B cell (primary cell): ENCODE measurements at places on chromosomes 12 and 14. TPM values are rescaled to one million over a fixed set of nuclear protein-coding genes. Genes with fewer than 3 reads are reported as not detected.

CATSPERB gene
- total RNA-seq = 0.12 TPM in 1 of 2 replicates, not detected in the other

GRCh38 chr12:5094551-5094950 is 50.9 kb downstream of the KCNA5 start:
- no peak for DNase-seq

- no peak for DNase-seq
These were observed 98.3 kb downstream of the TTC7B start for GRCh38 chr14:90717916-90718315.

DNA sequence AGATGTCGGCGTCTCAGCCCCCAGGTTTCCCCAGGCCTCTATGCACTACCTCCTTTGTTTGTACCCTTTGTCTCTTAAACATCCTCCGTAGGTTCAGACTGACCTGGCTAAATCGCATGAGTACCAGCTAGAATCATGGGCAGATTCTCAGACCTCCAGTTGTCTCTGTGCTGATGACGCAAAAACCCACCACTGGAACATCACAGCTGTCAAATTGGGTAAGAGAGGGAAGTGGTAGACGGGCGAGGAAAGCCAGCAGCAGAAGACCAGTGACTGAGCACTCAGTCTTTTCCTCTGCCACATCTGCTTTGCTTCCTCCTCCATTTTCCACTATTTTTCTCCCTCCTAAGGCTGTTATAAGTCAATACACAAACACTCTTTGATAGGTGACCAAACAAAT is 29.7 kb downstream of the A2ML1 start:
- DNase-seq = no peak

C1R gene
- total RNA-seq = 1.2 and 2.0 TPM in 2 replicates

KLC1 gene
- 243 and 249 TPM in 2 replicates for total RNA-seq

OR4E2 gene
- total RNA-seq = not detected in 2 replicates

DNA sequence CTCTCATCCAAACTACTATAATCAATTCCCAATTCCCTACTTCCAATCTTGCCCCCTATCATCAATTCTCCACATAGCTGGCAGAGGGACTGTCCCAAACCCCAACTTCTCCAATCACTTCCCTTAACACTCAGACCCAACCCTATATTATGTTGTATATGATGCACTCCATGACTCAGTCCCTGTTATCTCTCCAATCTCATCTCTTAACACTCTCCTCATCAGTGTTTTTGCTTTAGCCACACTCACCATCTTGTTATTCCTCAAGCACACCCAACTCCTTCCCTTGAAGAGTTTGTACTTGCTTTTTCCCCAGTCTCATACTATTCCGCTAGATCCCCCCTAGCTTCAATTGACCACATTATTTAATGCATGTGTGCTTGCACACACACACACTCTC is 4.9 kb downstream of the RHOJ start:
- no peak for DNase-seq

RNASE11 gene
- total RNA-seq = not detected in 2 replicates

GRCh38 chr12:96049101-96049500 is 13.7 kb upstream of the LTA4H start:
- no peak for DNase-seq

DNA sequence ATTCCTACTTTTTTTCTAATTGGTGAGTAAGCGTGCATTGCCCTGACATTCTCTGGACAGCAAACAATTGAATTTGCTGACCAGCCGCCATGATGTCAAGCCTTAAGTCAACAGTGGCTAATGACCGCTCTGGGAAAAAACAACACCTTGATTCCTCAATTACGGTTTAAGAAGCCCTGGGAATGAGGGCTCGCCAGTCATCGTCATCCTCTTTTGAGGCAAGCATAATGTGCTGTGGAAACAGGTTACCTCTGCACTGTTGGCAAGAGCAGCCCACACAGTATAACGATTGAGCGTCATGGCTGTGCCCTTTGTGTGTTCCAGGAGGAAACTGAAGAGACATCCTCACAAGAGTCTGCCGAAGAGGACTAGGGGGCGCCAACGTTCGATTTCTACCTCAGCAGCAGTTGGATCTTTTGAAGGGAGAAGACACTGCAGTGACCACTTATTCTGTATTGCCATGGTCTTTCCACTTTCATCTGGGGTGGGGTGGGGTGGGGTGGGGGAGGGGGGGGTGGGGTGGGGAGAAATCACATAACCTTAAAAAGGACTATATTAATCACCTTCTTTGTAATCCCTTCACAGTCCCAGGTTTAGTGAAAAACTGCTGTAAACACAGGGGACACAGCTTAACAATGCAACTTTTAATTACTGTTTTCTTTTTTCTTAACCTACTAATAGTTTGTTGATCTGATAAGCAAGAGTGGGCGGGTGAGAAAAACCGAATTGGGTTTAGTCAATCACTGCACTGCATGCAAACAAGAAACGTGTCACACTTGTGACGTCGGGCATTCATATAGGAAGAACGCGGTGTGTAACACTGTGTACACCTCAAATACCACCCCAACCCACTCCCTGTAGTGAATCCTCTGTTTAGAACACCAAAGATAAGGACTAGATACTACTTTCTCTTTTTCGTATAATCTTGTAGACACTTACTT is 138.9 kb downstream of the HMGA2 start:
- no peak for DNase-seq

IL26 gene
- not detected in 2 replicates for total RNA-seq

DNA sequence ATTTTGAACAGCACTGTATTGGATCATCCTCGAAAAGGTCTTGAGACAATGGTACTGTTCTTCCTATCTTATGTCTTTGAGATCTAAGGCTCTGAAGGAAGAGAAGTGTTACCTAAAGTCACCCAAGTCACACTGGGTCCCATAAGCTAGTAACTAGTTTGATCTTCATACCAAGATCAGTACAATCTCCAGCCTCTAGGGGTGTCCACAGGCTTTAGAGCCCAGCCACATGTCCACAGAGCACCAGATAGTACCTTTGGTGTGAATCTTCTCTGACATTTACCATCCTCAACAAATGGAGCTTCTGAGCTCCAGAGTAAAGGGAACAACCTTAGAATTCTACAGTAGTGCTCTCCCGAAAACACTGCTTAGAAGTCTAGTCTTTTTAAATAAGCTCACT is 78.7 kb downstream of the KSR2 start:
- no peak for DNase-seq

DNA sequence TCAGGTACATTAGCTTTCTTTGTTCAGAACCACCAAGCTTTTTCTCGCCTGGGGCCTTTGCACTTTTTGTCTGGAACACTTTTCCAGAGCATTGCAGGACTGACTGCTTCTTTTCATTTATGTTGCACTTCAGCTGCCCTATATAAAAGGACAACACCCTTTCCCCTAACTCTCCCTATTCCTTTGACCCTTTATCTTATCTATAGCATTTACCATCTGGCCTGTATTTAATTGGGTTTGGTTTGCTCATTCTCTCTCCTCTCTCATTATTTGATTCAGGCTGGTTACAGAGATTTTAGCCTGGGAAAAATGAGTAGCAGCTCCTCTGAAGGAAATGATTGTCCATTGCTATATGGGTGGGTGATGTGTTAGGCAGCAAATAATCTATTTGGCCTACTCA is 165.4 kb downstream of the KICS2 start:
- no peak for DNase-seq

GRCh38 chr14:101716077-101716950 is 45.2 kb upstream of the PPP2R5C start:
- DNase-seq = no peak

MYO1A gene
- 1.3 TPM in 2 replicates for total RNA-seq

DNA sequence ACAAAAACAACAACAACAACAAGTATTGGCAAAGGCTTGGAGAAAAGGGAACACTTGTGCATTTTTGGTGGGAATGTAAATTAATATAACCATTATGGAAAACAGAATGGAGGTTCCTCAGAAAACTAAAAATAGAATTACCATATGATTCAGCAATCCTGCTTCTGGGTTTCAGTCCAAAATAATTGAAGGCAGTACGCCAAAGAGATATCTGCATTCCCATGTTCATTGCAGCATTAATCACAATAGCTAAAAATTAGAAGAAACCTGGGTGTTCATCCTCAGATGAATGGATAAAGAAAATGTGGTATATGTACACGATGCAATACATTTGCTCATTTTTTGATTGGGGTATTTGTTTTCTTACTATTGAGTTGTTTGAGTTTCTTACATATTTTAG is 813.0 kb downstream of the NRXN3 start:
- DNase-seq = no peak
